ENCODE measurements at places on chromosomes 2 and 18. TPM values are rescaled to one million over a fixed set of nuclear protein-coding genes. Genes with fewer than 3 reads are reported as not detected.
A peak's percentile ranks its signal among the peaks of the same experiment; 100 is the strongest.

DNA sequence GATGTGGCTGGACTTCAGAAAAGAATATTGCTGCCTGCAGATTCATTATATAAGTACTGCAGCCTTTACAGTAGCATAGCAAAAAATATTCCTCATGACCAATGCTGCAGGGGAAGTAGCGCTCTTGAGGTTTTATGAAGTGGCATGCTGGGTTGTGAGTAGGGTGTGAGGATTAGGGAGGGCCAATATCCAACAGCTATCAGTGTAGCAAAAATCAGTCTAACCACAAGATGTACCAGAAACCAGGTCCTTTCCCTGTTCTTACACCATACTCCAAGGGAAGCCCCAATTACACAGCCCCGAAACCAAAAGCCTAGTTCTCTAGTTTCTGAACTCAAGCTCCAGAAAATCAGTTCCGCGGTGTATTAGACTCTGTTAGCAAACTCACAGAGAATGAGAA is 1082.2 kb upstream of the DDX18 start:
- no peak for DNase-seq

DNA sequence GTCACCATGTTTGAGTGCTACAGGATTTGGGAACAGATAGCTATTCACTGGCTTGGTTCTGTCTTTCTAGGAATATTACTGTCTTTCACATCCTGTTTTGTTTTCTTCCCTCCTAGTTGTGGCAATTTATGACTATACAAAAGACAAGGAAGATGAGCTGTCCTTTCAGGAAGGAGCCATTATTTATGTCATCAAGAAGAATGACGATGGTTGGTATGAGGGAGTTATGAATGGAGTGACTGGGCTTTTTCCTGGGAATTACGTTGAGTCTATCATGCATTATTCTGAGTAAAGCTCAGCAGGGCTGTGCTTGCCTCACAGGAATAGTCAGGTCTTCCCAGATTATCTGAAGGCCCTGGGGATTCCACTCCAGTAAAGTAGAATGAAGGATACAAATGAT is 98.9 kb downstream of the ABI2 start:
- no peak for DNase-seq

RGPD4 gene
- total RNA-seq = not detected

- peak; percentile 18 for DNase-seq
These were observed 95.5 kb downstream of the ZNF521 start for GRCh38 chr18:25256439-25256838.

- DNase-seq = no peak
These were observed 24.8 kb downstream of the LRRFIP1 start for GRCh38 chr2:237652181-237652580.

- DNase-seq = no peak
These were observed 6.3 kb downstream of the IL1RL2 start for GRCh38 chr2:102193074-102193473.
